Karpas-422 (cell line): ENCODE measurements at places on chromosomes 5 and 9.
A peak's percentile ranks its signal among the peaks of the same experiment; 100 is the strongest.

GRCh38 chr9:120931231-120932085 lies 4.9 kb upstream of the TRAF1 start:
- DNase-seq: peak; percentile 90

- peak; percentile 69 for DNase-seq
These were observed 93.6 kb upstream of the TLE4 start for GRCh38 chr9:79477955-79478771.

DNA sequence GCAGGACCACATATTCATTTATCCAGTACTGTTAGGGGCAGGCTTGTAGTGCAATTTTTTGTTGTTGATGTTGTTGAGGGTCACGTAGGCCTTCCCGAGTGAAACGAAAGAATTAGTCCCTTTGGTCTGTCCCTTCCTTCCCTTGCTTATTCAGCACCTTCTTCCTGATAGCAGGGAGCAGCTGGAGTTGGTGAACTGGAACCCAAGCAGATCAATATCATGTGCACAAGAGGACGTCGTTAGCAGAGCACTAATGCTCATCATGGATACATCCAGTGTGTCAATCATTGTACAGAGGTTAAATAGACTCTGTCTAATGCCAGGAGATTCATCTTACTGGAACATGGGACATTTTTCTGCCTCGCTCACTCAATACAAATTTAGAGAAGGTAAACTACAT lies 33.0 kb upstream of the MAP1B start:
- no peak for DNase-seq

- no peak for DNase-seq
These were observed 90.7 kb upstream of the PANK3 start for GRCh38 chr5:168669668-168670378.

- no peak for DNase-seq
These were observed at the start of gene IGFBPL1 for GRCh38 chr9:38423973-38424843. TSS of gene IGFBPL1 (minus strand) at chr9:38424454. CDS start at chr9:38424424, 30 bp downstream.

- no peak for DNase-seq
These were observed 107.8 kb downstream of the ZNF354C start for GRCh38 chr5:179167871-179168451.

DNA sequence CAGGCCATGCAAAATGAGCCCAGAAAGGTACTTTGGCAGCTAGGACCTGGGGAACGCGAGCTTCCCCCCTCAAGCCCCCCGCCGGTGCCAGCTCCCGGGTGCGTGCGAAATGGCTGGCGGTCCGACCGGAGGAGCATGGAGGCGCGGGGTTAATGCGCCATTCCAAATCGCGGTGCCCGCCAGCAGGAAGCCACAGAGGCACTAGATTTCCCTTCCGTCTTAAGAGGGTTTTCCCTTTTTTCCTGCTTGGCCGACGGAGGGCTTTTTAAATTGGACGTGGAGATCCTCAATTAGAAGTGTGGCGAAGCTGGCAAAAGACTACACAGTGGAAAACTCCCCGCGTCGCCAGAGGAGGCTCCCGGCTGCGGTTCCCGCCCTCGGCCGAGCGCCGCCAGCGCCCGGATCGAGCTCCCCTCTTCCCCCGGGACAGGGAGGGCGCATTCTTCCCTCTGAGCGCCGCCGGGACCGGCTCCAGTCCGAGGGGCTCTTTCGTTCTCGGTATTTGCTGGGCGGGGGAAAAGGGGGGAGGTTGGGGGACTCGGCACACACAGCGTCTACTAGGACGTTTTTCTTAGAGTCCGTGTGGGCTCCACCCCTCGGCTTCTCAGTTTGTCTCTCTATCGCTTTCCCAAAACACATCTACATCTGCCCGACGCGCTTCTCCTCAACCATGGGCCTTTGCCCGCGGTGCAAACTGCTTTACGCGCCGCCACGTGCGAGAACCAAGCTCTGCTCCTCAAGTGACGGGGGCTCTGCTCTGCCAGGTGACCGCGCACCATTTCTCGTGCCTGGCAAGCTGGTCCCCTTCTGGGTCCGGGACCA lies 3.0 kb downstream of the GDNF start:
- DNase-seq: no peak

- peak; percentile 48 for DNase-seq
These were observed 1.6 kb downstream of the RFESD start for GRCh38 chr5:95647886-95648860.

GRCh38 chr5:59021286-59021673 lies 438.4 kb downstream of the RAB3C start:
- no peak for DNase-seq

- no peak for DNase-seq
These were observed 62.9 kb downstream of the MAMDC2 start for GRCh38 chr9:70106571-70106970.

- DNase-seq: no peak
These were observed 12.1 kb upstream of the EGFL7 start for GRCh38 chr9:136650648-136651047.
